ENCODE measurements at places on chromosomes 11 and 22. TPM values are rescaled to one million over a fixed set of nuclear protein-coding genes. Genes with fewer than 3 reads are reported as not detected.

DNA sequence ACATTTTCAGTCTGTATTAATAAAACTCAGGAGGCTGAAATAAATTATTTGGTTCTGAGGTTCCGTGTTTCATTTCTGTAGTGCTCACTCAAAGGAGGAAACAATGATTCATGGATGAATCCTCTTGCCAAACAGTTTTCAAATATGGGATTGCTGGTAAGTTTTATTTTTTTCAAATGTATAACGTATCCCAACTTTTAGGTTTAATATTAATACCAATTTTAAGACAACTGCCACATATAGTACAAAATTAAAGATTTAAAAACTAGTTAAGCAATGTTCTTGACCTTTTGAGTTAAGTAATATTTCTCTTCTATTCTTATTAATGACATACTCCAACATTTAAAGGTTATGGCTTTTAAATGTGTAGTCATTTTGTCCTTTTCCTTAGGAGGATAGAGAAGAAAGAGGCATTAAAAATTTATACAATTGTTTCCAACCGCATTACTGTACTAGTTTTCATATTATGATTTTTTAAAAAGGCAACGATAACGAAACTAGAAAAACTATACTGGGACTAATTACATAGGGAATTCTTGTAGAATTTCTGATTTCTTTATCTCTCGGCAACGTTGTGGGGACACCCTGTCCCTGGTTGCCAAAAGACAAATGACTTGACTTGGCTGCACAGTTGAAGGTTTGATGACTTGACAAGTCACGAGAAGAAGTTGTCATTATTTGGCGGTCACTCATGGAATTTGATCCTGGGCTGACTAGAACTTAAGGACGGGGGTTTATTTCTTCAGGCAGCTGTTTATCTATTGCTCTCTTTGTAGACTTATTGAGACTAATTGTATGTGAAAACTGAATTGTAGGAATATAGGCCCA lies 69.1 kb upstream of the ADSL start:
- DNase-seq, result no peak

GRCh38 chr22:30485362-30485988 lies 13.7 kb upstream of the SEC14L3 start:
- peak; percentile 87 for DNase-seq

The BCO2 gene
- 3.8 TPM for total RNA-seq

The TMEM121B gene
- total RNA-seq, result 0.74 TPM

- no peak for DNase-seq
These were observed 406.3 kb downstream of the CADM1 start for GRCh38 chr11:115097796-115098408.

The APOL6 gene
- 14.6 TPM for total RNA-seq

The MS4A15 gene
- total RNA-seq, result not detected

GRCh38 chr22:31945443-31945855 lies 1.1 kb downstream of the YWHAH start:
- DNase-seq, result no peak

DNA sequence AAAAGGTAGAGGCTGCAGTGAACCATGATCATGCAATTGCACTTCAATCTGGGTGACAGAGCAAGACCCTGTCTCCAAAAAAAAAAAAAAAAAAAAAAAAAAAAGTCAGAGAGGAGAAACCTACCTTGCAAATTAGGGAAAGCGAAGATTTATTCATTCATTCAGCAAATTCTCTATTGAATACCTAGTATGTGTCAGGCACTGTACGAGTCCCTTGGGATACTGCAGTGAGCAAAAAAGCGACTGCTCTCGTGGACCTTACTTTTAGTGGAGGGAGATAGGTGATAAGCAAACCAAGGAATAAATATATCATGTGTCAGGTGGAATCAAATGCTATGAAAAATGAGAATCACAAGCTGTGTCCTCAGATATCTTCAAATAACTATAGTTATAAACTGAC lies 101.3 kb downstream of the STIM1 start:
- DNase-seq, result no peak

- DNase-seq, result no peak
These were observed 23.3 kb upstream of the CCDC34 start for GRCh38 chr11:27386181-27386845.

DNA sequence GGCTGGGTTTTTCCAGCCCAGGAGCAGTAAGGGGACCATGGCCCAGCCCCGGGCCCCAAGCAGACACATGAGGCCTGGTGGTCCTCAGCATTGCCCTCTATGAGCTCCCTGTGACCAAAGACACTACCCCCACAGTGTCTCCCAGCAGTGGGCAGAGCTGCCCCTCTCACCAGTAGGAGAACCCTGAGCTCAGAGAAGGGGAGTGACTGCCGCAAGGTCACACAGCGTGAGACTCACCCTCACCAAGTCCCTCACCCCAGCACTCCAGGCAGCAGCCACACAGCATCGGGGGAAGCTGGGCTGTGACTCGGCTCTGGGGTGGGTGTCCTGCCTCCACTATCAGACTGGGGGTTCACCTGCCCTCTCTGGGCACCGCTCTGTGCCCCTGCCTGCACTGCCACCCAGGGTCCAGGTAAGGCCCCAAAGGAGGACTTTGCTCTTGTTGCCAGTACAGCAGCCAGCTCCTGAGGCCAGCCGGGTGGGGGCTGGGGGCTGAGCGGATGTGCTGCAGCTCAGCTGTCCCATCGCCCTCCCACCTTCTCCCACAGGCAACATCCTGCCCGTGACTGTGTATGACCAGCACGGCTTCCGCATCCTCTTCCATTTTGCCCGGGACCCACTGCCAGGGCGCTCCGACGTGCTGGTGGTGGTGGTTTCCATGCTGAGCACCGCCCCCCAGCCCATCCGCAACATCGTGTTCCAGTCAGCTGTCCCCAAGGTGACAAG lies 7.9 kb upstream of the SH3BP1 start:
- no peak for DNase-seq

The KIF18A gene
- 1.7 TPM for total RNA-seq

DNA sequence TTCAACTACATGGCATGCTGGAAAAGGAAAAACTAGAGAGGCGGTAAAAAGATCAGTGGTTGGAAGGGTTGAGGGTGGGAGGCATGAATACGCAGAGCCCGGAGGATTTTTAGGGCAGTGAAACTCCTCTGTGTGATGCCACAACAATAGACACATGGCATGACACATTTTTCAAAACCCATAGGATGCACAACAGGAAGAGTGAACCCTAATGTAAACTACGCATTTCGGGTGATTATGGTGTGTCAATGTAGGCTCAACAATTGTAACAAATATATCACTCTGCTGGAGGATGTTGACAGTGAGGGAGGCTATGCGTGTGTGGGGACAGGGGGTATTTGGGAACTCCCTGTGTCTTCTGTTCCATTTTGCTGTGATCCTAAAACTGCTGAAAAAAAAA lies 15.7 kb upstream of the FAM83F start:
- no peak for DNase-seq

GRCh38 chr11:65219930-65220213 lies 38.1 kb downstream of the CAPN1 start:
- DNase-seq, result no peak

DNA sequence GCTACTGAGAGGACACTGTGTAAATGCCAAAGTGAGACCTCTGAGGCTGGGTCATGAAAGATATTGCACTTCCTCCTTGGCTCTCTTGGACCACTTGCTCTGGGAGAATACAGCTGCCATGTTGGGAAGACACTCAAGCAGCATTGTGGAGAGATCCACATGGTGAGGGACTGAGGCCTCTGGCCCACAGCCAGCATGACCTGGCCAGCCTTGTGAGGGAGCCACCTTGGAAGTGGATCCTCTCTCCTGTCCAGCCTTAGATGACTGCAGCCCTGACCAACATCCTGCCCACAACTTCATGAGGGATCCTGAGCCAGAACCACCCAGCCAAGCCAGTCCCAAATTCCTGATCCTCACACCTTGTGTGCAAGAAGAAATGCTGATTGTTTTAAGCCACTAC lies 30.4 kb downstream of the MB start:
- no peak for DNase-seq

The SPON1 gene
- total RNA-seq, result 71.3 TPM

- DNase-seq, result peak; percentile 88
These were observed 6.9 kb upstream of the POLDIP3 start for GRCh38 chr22:42621505-42622002.

- peak; percentile 36 for DNase-seq
These were observed 27.0 kb downstream of the MYBPC3 start for GRCh38 chr11:47325271-47326041.

DNA sequence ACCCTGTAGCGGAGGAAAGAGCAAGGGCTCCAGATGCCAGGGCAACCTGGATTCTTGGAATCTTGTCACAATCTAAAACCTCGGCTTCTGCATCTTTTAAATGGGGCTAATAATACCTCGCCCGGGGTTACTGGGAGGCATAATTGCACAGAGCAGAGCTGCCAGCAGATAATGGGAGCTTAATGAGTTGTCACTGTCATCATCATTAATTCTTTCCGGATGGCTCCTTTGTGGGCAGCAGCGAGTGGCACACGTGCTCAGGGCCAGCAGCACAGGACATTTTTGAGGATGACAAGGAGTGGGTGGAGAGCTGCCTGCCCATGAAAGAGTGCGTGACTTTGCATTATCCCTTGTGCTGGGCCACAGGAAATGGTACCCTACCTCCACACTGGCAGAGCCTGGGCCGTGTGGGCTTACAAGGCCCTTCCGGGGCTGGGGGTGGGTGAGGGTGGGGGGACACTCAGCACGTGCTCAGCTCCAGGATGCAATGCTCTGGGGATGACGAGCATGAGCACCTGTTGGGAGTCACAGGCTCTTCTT lies 5.7 kb downstream of the PDGFB start:
- DNase-seq, result no peak

GRCh38 chr11:80844110-80844819 lies 1403.4 kb upstream of the TENM4 start:
- DNase-seq, result no peak

GRCh38 chr22:17786435-17787161 lies 12.3 kb upstream of the BID start:
- no peak for DNase-seq

The PEX26 gene
- total RNA-seq, result 25.5 TPM

DNA sequence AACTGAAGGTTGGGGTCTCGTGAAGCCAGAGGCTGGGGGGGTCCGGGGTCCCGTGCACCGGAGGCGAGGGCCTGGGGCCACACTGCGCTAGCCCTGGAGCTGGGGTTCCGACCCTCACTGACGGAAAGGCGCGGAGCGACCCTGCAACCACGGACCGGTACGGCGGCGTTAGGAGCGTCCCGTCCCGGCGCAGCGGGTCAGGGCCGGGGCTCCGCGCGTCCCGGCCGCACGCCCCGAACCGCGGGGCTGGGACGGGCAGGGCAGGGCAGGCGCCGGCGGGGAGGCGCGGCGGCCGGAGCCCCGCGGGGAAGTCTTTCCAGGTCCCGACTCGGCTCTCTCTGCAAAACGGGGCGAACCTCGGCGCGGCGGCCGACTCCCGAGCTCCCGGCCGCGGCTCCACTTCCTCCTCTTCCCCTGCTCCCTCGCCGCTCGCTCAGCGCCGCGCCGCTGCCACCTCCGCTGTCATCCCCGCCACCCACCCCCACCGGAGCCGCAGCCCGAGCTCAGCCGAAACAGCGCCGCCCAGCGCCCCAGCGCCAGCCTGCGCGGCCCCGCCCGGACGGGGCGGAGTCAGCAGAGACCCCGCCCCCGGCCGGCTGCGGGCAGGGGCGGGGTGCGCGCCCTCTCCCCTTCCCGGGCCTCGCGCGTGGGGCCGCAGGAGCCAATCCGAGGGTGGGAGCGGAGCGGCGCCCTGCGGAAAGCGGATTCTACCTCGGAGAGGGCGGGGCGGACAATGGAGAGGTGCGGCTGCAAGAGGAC lies at the start of gene GDPD5:
TSS of gene GDPD5 (minus strand) at position 509 of the 759 bp plus-strand sequence. CDS start 48,206 bp downstream, outside the sequence.
- peak; percentile 94 for DNase-seq

The VPREB1 gene
- not detected for total RNA-seq

The RAG2 gene
- not detected for total RNA-seq

The SELENOH gene
- total RNA-seq, result 61.8 TPM

The INS gene
- total RNA-seq, result not detected

- peak; percentile 26 for DNase-seq
These were observed 13.3 kb downstream of the FAM118A start for GRCh38 chr22:45322873-45323525.

DNA sequence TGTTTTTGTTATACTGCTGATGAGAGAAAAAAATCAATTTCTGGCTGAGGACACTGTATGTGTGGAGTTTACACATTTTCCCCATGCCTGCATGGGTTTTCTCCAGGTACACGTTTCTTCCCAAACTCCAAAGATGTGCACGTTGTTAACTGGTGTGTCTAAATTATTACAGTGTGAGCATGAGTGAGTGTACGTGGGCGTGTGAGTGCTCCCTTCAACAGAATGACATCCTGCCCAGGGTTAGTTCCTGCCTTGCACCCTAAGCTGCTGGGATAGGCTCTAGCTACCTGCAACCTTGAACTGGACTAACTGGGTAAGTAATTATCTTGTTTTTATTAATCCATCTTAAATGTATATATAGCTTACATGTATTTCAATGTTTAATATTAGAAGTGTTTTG lies 5.5 kb downstream of the NPAT start:
- DNase-seq, result no peak

- no peak for DNase-seq
These were observed 35.4 kb downstream of the C22orf42 start for GRCh38 chr22:32123657-32124056.

All from posterior vena cava (tissue), 2 donors.